ENCODE measurements at places on chromosomes 7 and 10. TPM values are rescaled to one million over a fixed set of nuclear protein-coding genes. Genes with fewer than 3 reads are reported as not detected.

The ABCB4 gene
- total RNA-seq = not detected

The ZDHHC4 gene
- 28.9 TPM for total RNA-seq

The VWC2 gene
- total RNA-seq = not detected

The STEAP4 gene
- total RNA-seq = 1.7 TPM

The GJD4 gene
- 0.33 TPM for total RNA-seq

The BNIP3 gene
- 197 TPM for total RNA-seq

The UPP1 gene
- total RNA-seq = 77.7 TPM

The GATAD1 gene
- total RNA-seq = 15.8 TPM

The GSAP gene
- total RNA-seq = 2.5 TPM

The ZNF394 gene
- total RNA-seq = 17.7 TPM

The NRP1 gene
- total RNA-seq = 482 TPM

The FBXO24 gene
- 0.40 TPM for total RNA-seq

The MKX gene
- total RNA-seq = 2.6 TPM

The GNGT1 gene
- not detected for total RNA-seq

The FKBP6 gene
- total RNA-seq = not detected

The PRR15 gene
- 26.6 TPM for total RNA-seq

The FBXL13 gene
- not detected for total RNA-seq

The FAM20C gene
- total RNA-seq = 87.9 TPM

The SPDYE5 gene
- total RNA-seq = not detected

The TMEM139 gene
- 5.2 TPM for total RNA-seq

The SDK1 gene
- total RNA-seq = 4.8 TPM

The CRTAC1 gene
- total RNA-seq = not detected

The PILRA gene
- total RNA-seq = 0.92 TPM

The ZNF117 gene
- total RNA-seq = 1.9 TPM

The SEC31B gene
- total RNA-seq = 1.6 TPM

The PAX4 gene
- total RNA-seq = not detected

The C10orf62 gene
- total RNA-seq = not detected

The DNAH11 gene
- total RNA-seq = 5.2 TPM

The CFAP69 gene
- 6.6 TPM for total RNA-seq

The RBP4 gene
- 8.5 TPM for total RNA-seq

The CRCP gene
- 36.4 TPM for total RNA-seq

The PNLIPRP3 gene
- not detected for total RNA-seq

The ZNF365 gene
- total RNA-seq = 20.2 TPM

The NRAP gene
- total RNA-seq = not detected

The NPSR1 gene
- not detected for total RNA-seq

The CACUL1 gene
- total RNA-seq = 27.6 TPM

The LRRN3 gene
- total RNA-seq = not detected

The SPAM1 gene
- not detected for total RNA-seq

The RSPH10B2 gene
- not detected for total RNA-seq

The CALD1 gene
- 22.1 TPM for total RNA-seq

The NXPH1 gene
- not detected for total RNA-seq

All from PC-3 (cell line).